CD4-positive, alpha-beta T cell treated with Interferon alpha-2 for 1 hour (primary cell): ENCODE measurements at places on chromosomes 4 and X.
A peak's percentile ranks its signal among the peaks of the same experiment; 100 is the strongest.

GRCh38 chr4:54475546-54475945 lies 182.2 kb upstream of the KIT start:
- no peak for DNase-seq

GRCh38 chr4:123250843-123251242 lies 145.8 kb upstream of the SPRY1 start:
- DNase-seq: no peak

DNA sequence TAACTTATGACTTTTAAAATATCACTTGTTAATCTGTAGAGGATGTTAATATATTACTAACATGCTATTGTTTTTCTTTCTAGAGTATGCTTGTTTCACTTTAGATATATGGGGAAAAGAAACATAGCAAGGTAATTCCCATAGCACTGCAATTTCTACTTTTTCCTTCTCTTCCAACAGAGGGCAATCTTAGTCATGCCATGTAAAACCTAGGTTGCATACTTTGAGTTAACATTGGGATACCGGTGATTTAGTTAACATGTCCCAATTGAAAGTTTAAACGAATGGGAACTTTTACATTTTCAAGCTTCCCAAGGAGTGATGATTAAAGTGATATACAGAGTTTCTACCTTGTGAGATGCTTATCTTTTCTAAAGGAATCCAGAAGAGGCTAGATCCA lies 89.4 kb upstream of the IL13RA1 start:
- no peak for DNase-seq

GRCh38 chrX:63686878-63687714 lies 97.9 kb downstream of the ARHGEF9 start:
- DNase-seq: no peak

- DNase-seq: no peak
Observed at GRCh38 chr4:72283357-72283756, 251.6 kb downstream of the NPFFR2 start.

- DNase-seq: peak; percentile 9
Observed at GRCh38 chrX:150736475-150736874, 43.3 kb downstream of the MTMR1 start.

- peak; percentile 44 for DNase-seq
Observed at GRCh38 chr4:8439914-8440491, 520 bp downstream of the ACOX3 start.

DNA sequence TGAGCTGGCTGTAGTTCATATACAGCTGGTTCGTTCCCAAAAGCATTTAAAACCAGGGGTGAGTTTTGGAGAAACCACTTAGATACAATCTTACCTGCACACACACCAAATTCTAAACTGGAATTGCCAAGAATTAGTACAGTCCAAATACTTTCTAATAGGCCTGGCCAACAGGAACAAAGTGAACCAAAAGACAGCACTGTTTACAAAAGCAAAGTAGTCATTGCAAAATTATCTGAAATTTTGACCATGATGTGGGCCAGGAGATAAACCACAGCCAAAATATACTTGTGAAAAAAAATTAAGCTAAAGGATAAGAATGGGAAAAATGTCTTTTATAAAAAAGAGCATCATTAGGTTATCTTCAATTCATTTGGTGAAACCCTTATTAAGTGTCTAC lies 37.9 kb upstream of the NAP1L5 start:
- no peak for DNase-seq

DNA sequence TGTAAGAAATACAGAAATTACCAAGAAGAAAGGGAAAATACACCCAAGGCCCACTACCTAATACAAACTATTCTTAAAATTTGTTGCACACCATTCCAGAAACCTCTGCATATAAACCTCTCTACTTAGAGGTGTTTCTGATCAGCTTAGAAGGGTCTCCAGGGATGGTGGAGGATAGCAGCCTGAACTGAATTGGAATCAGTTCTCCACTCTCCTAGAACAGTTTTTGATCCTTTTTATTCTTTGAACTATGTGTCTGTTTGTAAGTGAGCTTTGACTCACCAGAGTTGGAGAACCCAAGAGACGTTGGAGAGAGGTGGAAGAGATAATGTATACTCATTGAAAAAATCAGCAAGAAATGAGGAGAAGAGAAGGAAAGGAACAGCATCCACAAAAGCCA lies 96.6 kb upstream of the OTUD4 start:
- no peak for DNase-seq
